AG04450 (cell line): ENCODE measurements at places on chromosomes 3 and 15. TPM values are rescaled to one million over a fixed set of nuclear protein-coding genes. Genes with fewer than 3 reads are reported as not detected.
A peak's percentile ranks its signal among the peaks of the same experiment; 100 is the strongest.

Gene RAB5A
- 44.5 and 58.7 TPM in 2 replicates for polyA plus RNA-seq

Gene CFAP100
- not detected in 2 replicates for polyA plus RNA-seq

Gene RRP9
- polyA plus RNA-seq, result 10.8 and 13.7 TPM in 2 replicates

Gene CYP1A1
- 0.04 TPM in 1 of 2 replicates, not detected in the other for polyA plus RNA-seq

- peak; percentile 51 for DNase-seq
Measured at GRCh38 chr3:64405211-64405835, 180.1 kb upstream of the PRICKLE2 start.

DNA sequence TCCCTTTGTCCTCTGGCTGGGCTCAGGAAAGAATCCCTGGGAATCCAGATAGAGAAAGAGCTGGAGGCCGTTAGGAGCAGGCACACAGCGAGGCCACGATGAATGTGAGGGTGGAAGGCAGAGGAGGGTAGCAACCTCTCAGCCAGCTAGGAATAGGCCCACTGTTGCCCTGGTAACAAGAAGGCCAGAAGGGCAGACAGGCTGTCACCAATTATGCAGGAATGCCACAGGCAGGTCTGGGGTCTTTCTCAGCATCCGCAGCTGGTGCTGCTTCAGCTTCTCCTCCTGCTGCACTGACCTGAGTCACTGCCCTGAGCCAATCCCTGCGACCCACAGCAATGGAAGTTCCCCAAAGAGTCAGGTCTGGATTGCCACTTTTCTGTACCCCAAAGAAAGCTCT lies 62.8 kb upstream of the C3orf80 start:
- DNase-seq, result no peak

DNA sequence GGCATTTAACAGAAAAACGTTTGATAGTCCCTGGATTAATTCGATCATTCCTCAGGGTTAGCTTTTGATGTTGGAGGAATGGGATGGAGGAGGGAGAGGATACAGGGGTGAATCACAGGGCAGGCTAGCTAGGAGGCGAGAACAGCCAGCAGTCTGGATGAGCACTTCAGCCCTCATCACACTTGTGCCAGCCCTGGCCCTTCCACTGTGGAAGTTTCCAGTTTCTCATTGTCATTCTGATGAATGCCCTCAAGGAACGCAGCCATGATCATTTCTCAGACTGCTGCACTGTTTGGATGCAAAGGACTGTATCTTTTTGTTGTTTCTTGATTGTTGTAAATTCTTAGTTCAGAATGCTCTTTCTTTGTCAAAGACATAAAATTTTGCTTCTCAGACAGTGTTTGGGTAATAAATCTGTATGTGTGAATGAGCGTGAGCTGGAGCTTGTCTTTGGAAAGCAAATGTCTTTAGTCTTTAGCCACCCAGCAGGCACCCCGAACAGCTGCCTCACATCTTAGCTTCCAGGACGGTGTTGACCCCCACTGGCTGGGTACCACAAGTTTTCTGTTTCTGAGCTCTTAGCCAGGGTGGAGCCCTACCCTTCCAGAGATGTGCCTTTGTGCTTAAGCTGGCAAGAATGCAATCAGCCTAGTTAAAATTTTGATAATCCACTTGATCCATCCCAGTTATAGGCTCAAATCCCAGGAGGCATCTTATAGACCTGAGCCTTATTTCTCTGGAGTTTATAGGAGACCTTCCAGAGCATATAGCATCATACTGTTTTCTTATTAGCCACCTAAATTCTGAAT lies 121.1 kb downstream of the PDCD6IP start:
- DNase-seq, result no peak
